Pulmonary artery endothelial cell (primary cell): ENCODE measurements at places on chromosomes 11 and 22. TPM values are rescaled to one million over a fixed set of nuclear protein-coding genes. Genes with fewer than 3 reads are reported as not detected.

SAA4 gene
- not detected in 2 replicates for total RNA-seq

KLHL35 gene
- 2.0 and 2.6 TPM in 2 replicates for total RNA-seq

MYOD1 gene
- total RNA-seq: not detected in 2 replicates

OR8D4 gene
- 0.04 TPM in 1 of 2 replicates, not detected in the other for total RNA-seq

C22orf39 gene
- 21.4 and 25.3 TPM in 2 replicates for total RNA-seq

C11orf21 gene
- total RNA-seq: not detected in 2 replicates

MIAT gene
- 0.26 and 0.32 TPM in 2 replicates for total RNA-seq

IFITM10 gene
- total RNA-seq: 0.04 and 0.13 TPM in 2 replicates

PITPNM1 gene
- total RNA-seq: 15.5 and 16.4 TPM in 2 replicates

CCDC87 gene
- 0.20 and 0.21 TPM in 2 replicates for total RNA-seq

GAS2 gene
- total RNA-seq: 0.53 and 0.88 TPM in 2 replicates

FOLR1 gene
- not detected in 2 replicates for total RNA-seq

SFI1 gene
- 17.8 and 23.1 TPM in 2 replicates for total RNA-seq

AQP11 gene
- 0.40 and 0.63 TPM in 2 replicates for total RNA-seq

ASPHD2 gene
- total RNA-seq: 7.5 and 8.2 TPM in 2 replicates

CRELD2 gene
- 64.2 and 78.4 TPM in 2 replicates for total RNA-seq

DUSP8 gene
- total RNA-seq: 0.40 and 0.71 TPM in 2 replicates

PAK1 gene
- 1.3 and 5.0 TPM in 2 replicates for total RNA-seq

ZBTB16 gene
- total RNA-seq: 17.3 and 41.7 TPM in 2 replicates

MYRF gene
- total RNA-seq: 0.28 and 0.33 TPM in 2 replicates

BDNF gene
- total RNA-seq: 2.7 and 3.4 TPM in 2 replicates

TSPAN32 gene
- not detected in 2 replicates for total RNA-seq

SLC15A3 gene
- 6.6 and 8.7 TPM in 2 replicates for total RNA-seq

LRP4 gene
- total RNA-seq: 0.53 and 1.9 TPM in 2 replicates
